ENCODE measurements at places on chromosomes 12 and 14. TPM values are rescaled to one million over a fixed set of nuclear protein-coding genes. Genes with fewer than 3 reads are reported as not detected.

GRCh38 chr12:8676651-8677050 lies 14.0 kb upstream of the MFAP5 start:
- H3K4me1 ChIP-seq = no peaks in the 10 kb centered on the region
- no peak for DNase-seq
- H3K36me3 ChIP-seq = no peaks in the 10 kb centered on the region
- no peak overlapping the region for H3K4me3 ChIP-seq

- H3K36me3 ChIP-seq = no peaks in the 10 kb centered on the region
- DNase-seq = peak; percentile 42
- H3K27me3 ChIP-seq = no peaks in the 10 kb centered on the region
- H3K27ac ChIP-seq = no peak overlapping the region
Observed at GRCh38 chr14:99522457-99522891, 41.3 kb downstream of the CCNK start.

DNA sequence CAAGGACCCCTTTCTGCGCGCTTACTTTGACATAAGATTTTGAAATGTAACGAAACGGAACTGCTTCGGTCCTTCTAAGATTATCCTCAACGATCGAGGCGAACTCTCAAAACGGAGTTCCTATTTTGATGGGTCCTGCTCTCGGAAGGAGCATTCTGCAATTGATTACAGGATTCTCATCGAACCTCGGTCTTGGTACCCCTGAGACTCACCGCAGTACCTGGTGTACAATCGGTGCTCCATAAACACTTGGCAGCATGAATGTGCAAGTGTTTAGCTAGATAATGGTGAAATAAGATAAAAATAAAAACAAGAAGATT lies 530 bp upstream of the NEMF start:
- H3K4me3 ChIP-seq = peak overlapping the region; percentile 84
- DNase-seq = no peak
- peaks cover 6% of the 10 kb centered on the region for H3K4me1 ChIP-seq
- no peaks in the 10 kb centered on the region for H3K27me3 ChIP-seq
- H3K27ac ChIP-seq = peak overlapping the region; percentile 85

- H3K27ac ChIP-seq = peak overlapping the region; percentile 84
- peaks cover 6% of the 10 kb centered on the region for H3K36me3 ChIP-seq
- H3K4me3 ChIP-seq = peak overlapping the region; percentile 29
Observed at GRCh38 chr14:103099733-103100280, 5.3 kb downstream of the EXOC3L4 start.

GRCh38 chr14:95320078-95320895 lies 579 bp upstream of the CLMN start:
- DNase-seq = peak; percentile 9
- H3K27me3 ChIP-seq = no peaks in the 10 kb centered on the region

DNA sequence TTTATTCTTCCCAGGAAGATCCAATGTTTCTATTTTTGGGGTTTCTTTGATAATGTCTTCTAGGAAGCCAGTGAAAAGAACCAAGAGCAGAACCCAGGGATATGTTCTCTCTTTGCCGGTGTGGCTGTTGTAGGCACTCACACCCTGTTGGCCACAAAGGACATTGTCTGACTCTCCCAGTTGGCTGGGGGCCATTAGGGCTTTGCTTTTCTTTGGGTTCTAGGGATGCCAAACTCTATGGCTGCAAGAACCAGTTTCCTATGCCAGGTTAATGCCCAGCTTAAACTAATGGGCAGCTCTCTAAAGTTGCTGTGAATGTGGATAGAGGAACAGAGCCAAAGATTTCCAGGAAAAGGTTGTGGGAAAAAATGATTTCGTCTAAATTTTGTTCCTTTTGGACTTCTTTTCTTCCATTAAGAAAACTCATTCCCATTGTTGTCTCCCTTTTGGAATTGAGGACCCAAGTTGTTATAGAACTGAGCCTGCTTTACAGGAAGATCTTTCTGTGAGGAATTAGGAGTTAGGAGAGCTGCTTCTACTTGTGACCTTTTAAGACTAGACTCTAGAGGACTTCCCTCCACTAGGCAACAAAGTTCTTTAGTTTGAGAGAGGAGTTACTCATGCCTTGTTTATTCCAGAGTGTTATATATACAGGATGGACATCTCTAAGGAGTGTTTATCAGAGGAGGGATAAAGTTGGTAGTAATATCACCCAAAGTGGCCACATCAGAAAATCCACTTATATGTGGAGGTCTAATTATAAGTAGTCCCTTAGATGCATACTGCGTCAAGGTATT lies 13.1 kb downstream of the COPZ1 start:
- H3K4me1 ChIP-seq = peaks cover 33% of the 10 kb centered on the region
- peak overlapping the region; percentile 74 for H3K27ac ChIP-seq
- DNase-seq = peak; percentile 26
- 0 out of 2 replicates have a peak overlapping the region, but pooled peaks have one; percentile 2 for H3K4me3 ChIP-seq
- H3K36me3 ChIP-seq = peaks cover 56% of the 10 kb centered on the region

DNA sequence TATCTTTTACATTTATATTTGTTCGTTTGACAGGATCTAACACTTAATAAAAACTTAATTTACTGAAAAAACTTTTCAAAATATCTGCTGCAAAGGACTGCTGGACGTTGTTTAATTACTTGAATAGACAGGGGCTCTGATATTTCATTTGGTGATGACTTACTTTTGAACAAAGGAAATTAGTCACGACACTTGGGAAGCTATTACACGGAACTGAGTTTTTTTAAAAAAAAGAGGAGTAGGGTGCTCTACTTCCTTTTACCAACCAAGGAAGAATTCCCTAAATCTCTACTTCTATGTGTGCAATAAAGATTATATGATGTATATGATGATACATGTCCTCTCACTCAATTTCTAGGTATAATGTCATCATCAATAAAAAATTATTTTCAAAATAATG lies 4.7 kb downstream of the FGD6 start:
- H3K4me3 ChIP-seq = no peak overlapping the region
- DNase-seq = no peak
- no peaks in the 10 kb centered on the region for H3K27me3 ChIP-seq
- no peaks in the 10 kb centered on the region for H3K36me3 ChIP-seq

DNA sequence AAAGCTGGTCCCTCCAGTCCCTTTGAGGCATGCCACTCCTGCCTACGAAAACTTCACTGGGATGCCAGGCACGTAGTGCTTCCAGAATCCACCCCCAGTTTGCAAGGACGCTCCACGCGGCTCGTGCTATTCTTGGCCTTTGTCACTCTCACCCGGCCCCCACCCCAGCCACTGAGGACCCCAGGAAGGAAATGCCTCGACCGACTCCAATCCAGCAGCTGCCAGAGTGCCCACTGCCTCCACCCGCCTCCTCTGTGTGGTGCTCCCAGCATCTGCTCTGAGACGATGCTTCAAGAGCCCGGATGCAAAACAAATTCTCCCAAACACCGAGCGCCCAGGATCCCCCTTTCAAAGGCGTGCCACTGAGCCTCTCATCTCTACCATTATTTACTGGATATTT lies 123.9 kb downstream of the RFLNA start:
- peaks cover 52% of the 10 kb centered on the region for H3K4me1 ChIP-seq
- no peak overlapping the region for H3K4me3 ChIP-seq
- no peaks in the 10 kb centered on the region for H3K27me3 ChIP-seq
- no peak for DNase-seq

GRCh38 chr14:36067428-36068187 lies 108.9 kb downstream of the PTCSC3 start:
- H3K4me3 ChIP-seq = no peak overlapping the region
- no peaks in the 10 kb centered on the region for H3K27me3 ChIP-seq
- H3K27ac ChIP-seq = no peak overlapping the region
- no peaks in the 10 kb centered on the region for H3K36me3 ChIP-seq
- no peaks in the 10 kb centered on the region for H3K4me1 ChIP-seq

DCAF5 gene
- total RNA-seq = 20.2 TPM

PIP4P1 gene
- total RNA-seq = 20.9 TPM

GALNT16 gene
- not detected for total RNA-seq

PHLDA1 gene
- total RNA-seq = 0.81 TPM

RPS6KL1 gene
- total RNA-seq = 13.6 TPM
